ENCODE measurements at places on chromosomes 7 and 10.

GRCh38 chr10:63256009-63256773 is 123.1 kb downstream of the NRBF2 start:
- peak; percentile 22 for DNase-seq

- DNase-seq, result no peak
Observed at GRCh38 chr10:46052057-46052790, 6.2 kb upstream of the MSMB start.

DNA sequence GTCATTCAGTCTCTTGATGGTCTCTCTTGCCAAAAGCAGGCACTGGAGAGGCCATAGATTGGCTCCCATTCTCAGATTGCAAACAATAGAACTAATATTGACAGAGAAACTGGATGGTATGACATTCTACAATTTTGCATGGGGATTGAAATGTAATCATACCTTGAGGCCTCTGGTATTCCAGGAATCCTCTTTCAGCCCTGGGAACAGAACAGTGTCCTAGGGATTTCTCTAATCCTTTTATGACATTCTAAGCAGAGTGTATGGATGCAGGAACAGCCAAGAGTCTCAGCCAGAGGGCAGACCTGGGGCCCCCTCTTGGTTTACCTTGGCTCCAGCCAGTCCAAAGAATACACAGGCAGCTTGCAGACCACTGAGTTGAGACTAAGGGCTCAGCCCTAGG is 206.4 kb downstream of the KCNMA1 start:
- DNase-seq, result peak; percentile 51

- DNase-seq, result no peak
Observed at GRCh38 chr10:77576007-77576367, 61.6 kb downstream of the KCNMA1 start.

- peak; percentile 26 for DNase-seq
Observed at GRCh38 chr10:119301397-119301796, 94.0 kb downstream of the GRK5 start.

- peak; percentile 10 for DNase-seq
Observed at GRCh38 chr10:79022565-79023230, 46.1 kb upstream of the ZMIZ1 start.

- DNase-seq, result no peak
Observed at GRCh38 chr7:150897502-150898474, 45.5 kb downstream of the AOC1 start.

DNA sequence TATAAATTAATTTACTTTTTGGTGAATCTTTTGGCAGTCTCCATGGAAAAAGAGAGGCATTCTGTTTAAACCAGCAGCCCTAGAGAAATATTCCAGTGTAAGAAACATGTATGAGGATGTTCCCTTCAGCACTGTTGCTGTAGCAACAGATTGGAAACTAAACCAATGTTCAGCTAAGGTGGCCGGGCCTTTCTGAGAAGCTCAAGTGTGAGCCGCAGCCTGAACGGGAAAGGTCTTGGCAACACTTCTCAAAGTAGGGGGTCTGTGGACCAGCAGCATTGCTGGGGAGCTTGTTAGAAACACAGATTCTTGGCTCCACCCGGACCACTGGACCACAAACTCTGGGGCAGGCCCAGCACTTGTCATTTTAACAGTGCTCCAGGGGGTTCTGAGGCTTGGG is 36.2 kb downstream of the RAMP3 start:
- DNase-seq, result no peak

DNA sequence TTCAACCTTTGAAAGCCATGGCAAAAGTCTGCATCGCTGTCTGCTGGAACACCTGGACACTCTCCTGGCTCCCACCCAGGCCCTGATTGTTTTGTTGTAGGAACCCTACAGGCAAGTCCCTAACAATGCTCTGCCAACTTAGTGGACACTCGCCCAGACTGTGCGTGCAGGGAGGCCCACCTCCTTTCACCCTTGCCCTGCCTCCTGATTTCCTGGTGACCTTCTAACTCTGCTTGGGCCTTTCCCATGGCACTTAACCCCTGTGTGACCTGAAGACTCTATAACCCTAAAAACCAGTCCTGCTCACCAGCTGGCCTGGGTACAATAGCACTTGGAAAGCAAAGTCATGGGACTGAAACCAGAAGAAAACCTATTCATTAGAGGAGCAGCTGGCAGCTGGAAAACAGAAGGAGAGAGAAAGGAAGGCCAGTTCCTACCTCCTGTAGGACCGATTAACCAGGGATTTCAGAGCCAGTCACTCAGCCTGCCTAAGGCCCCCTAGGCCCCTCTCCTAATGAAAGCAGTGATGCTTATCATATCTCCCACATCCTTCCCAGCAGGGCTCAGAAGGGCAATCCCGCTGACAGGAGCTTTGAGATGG is 82.7 kb upstream of the KMT2E start:
- no peak for DNase-seq

DNA sequence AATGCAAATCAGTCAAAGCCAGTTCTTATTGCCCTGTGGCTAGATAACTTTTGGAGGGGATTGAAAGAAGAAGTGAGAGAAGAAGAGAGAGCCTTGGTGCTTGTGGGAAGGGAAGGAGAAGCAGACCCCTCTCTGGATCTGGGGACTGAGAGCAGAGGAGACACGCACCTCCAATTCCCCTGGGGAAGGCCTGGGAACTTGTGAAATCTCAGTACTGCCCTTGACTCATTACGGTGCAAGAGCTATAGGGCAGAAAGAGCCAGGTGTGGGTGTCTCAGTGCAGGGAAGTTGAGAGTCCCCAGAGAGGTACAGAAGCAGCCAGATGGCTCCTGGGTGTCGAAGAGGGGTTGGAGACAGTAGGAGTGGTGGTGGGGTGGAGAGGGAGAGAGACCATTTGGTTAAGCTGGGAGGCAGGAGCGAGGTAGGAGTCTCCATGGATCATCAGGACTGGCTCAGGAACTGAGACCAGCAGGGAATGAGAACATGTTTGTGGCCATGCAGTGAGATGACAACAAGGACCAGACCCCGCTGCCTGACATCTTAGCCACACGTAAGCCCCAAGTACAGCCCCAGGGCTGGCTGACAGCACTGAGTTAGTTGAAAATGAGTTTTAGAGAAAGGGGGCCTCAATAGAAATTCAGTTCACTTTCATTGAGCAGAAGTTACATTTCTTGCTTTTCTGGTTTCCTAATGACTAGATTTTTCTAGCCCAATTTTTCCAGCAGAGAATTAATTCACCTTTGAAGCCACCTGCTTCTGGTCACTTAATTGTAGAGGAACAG is 238.2 kb downstream of the BUB3 start:
- no peak for DNase-seq

GRCh38 chr7:149881328-149882247 is 7.8 kb downstream of the ATP6V0E2 start:
- DNase-seq, result no peak

- DNase-seq, result no peak
Observed at GRCh38 chr10:15208221-15208620, 39.7 kb upstream of the NMT2 start.

- no peak for DNase-seq
Observed at GRCh38 chr10:95785317-95785716, 29.4 kb downstream of the ENTPD1 start.

DNA sequence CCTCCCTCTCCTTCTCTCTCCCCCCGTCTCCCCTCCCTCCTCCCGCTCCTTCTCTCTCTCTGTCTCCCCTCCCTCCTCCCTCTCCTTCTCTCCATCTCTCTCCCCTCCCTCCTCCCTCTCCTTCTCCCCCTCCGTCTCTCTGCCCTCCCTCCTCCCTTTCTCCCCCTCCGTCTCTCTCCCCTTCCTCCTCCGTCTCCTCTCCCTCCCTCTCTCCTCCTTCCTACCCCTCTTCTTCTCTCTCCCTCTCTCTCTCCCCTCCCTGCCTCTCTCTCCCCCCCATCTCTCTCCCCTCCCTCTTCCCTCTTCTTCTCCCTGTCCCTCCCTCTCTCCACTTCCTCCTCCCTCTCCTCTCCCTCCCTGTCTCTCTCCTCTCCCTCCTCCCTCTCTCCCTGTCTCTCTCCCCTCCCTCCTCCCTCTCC is 32.2 kb downstream of the AP5Z1 start:
- DNase-seq, result no peak

DNA sequence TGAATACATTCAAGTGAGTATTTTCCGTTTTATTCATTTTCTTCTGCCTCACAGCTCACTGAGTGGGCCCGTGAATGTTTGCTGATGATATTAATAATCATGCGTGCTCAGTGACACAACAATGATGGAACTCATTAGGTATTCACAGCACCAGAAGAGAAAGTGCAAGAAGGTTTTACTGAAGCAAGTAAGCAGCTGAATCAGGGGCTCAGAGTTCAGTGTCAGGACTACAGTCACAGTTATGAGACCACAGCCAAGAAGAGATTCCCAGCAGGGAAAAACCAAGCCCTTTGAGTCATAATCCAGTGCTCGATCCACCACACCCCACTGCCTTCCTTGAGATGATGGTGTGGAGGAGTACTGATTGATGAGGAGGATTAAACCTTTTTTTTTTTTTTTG is 247.4 kb downstream of the KIAA1217 start:
- peak; percentile 96 for DNase-seq

GRCh38 chr10:72056113-72056512 is 32.2 kb downstream of the SPOCK2 start:
- no peak for DNase-seq

GRCh38 chr10:30606313-30606712 is 23.2 kb downstream of the LYZL2 start:
- DNase-seq, result no peak

- no peak for DNase-seq
Observed at GRCh38 chr7:140242057-140243031, 65.6 kb upstream of the KDM7A start.

DNA sequence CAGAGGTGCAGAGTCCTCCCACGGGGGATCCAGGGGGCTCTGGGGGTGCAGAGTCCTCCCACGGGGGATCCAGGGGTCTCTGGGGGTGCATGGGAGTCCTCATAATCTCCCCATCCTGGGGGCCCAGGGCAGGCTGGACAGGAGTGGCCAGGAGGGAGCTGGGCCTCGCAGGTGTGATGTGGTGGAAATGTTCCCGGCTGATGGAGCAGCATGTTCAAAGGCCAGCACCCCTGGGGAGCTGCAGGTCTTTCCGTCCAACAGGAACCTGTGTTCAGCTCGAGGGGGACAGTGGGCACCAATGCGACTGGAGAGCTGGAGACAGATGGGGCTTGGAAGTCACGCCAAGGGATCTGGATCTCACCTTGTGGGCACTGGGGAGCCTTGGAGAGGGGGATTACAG is 38.5 kb upstream of the PSMG3 start:
- DNase-seq, result no peak

DNA sequence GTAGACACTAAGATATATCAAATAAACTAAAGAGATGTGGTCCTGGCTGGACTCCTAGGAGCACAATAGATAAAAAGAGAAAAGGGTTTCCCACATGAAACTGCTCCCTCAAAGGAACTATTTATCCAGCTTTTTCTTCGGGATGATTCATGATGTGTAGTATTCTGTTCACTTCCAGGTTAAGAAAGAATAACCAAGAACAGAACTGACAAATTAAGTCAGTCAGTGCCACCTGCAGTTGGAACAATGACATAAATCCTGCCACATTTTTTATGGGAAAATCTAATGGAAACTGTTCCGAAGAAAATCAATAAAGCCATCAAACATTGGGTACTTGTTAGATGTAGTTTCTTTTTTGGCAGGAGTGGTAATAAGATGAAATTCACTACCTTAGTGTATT is 87.1 kb downstream of the POLR1F start:
- DNase-seq, result peak; percentile 31

- DNase-seq, result peak; percentile 49
Observed at GRCh38 chr7:129271500-129272355, 46.9 kb downstream of the AHCYL2 start.

DNA sequence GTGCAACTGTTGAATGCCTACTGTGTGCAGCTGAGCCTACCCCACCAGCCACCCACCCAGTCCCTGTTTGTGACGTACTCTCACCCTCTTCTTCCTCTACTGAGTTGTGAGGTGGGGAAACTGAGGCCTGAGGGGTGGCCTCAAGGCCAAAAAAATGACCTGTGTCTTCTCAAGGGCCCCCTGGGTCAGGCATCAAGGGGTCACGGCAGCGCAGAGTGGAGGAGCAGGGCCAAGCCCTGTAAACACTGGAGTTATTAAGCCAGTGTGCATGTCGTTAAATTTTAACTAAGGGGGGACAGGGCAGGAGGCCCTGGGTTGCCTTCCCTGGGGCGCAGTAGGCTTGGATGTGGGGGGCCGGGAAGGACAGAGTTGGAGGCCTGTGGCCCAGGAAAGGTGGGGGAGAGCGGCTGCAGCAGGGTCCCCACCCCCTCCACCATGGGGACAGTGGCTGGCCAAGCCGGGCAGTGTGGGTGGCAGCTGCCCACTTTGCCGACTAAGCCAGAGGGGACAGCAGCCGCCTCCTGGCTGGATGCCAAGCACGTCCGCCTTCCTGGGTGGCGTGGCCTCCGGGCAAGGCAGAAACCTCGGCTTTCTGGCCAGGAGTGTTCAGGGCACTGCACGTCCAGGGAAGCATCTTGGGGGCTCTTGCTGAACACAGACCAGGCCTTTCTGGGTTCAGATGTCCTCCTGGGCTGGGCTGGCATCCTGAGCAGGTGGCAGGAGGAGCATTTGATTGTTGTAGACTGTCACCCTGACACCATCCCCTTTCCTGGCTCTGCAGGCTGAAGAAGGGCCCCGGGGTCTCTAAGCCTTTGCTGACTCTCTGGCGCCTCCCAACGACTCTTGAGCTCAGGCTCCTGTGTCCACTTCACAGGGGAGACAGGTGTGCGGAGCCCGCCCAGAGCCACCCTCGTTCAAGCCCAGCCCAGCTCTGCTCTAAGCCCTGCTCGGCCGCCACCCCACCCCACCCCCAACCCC is 1.9 kb downstream of the SLC29A4 start:
- DNase-seq, result no peak

- DNase-seq, result no peak
Observed at GRCh38 chr7:1844336-1844950, 174.4 kb downstream of the ELFN1 start.

DNA sequence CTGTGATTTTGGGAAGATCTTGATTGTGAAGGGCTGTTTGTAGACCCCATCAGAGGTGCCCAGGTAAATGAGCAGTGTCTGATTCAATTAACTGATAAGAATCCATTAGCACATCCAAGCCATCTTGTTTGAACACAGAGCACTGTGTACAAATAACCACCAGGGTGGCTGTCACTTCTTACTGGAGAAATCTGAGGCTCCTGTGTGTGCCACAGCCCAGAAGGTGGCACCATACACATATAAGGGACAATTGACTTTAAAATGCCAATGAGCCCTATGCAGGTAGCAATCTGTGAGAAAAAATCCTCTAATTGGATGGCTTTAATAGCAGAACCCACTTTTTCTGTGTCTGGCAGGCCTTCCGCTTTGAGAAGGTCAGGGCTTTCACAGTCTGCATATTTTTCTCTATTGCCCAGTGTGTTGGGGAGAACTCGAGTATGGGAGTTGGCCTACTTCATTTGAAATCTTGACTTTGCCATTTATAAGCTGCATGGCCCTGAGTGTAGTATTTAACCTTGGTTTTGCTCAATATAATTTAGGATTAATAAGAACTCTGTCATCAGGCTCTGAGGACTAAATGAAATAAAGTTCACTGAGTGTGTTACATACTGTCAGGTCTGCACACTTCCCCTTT is 517.4 kb downstream of the CCSER2 start:
- DNase-seq, result no peak

GRCh38 chr7:46393142-46393541 is 472.1 kb upstream of the IGFBP3 start:
- DNase-seq, result no peak
